Spinal cord (tissue), 10 donors: ENCODE measurements at places on chromosomes 6 and 20. TPM values are rescaled to one million over a fixed set of nuclear protein-coding genes. Genes with fewer than 3 reads are reported as not detected.

Gene WASF1
- 161 TPM for polyA plus RNA-seq

Gene C4B
- 52.1 TPM for polyA plus RNA-seq

Gene ACTL10
- polyA plus RNA-seq: 0.82 TPM

Gene PLCG1
- polyA plus RNA-seq: 148 TPM

Gene CYP24A1
- polyA plus RNA-seq: 1.1 TPM

Gene FOXF2
- 12.6 TPM for polyA plus RNA-seq

Gene ATF6B
- 99.9 TPM for polyA plus RNA-seq

Gene MOCS1
- polyA plus RNA-seq: 13.5 TPM

Gene SLC26A8
- polyA plus RNA-seq: 5.7 TPM

Gene PACRG
- 20.2 TPM for polyA plus RNA-seq

Gene MBOAT1
- polyA plus RNA-seq: 3.7 TPM

Gene LY86
- 7.2 TPM for polyA plus RNA-seq

Gene IBTK
- 36.3 TPM for polyA plus RNA-seq

Gene MAS1
- polyA plus RNA-seq: 0.05 TPM

Gene TCEA2
- polyA plus RNA-seq: 170 TPM

Gene PAK5
- 23.8 TPM for polyA plus RNA-seq

Gene VGLL2
- polyA plus RNA-seq: 0.71 TPM

Gene AIF1
- polyA plus RNA-seq: 27.8 TPM

Gene OXT
- not detected for polyA plus RNA-seq

Gene FOXQ1
- 10.5 TPM for polyA plus RNA-seq

Gene BMP6
- polyA plus RNA-seq: 13.6 TPM

Gene SLC17A1
- polyA plus RNA-seq: not detected

Gene KCNB1
- 13.2 TPM for polyA plus RNA-seq

Gene MRPS26
- polyA plus RNA-seq: 91.1 TPM

Gene VWA7
- 4.3 TPM for polyA plus RNA-seq
